ENCODE measurements at places on chromosomes 1 and 21.

- no peak for DNase-seq
Observed at GRCh38 chr1:55481634-55482033, 266.5 kb upstream of the USP24 start.

DNA sequence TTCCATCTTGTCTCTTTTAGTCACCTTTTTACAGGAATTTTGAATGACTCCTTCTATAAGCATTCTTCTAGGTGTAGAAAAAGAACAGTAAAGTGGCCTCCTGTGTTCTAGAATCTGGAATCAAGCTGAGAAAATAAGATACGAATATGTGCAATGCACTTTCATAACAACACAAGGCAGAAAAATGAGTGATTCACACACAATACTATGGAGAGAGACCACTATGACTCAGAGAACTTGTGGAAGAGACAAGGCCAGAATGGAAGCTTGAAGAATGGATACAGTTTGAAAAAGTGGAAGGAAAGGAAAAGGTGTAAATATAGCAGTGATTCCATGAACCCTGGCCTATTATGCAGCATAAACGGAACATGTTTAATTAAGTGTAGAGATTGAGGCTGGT lies 57.1 kb upstream of the SAMSN1 start:
- DNase-seq: no peak

GRCh38 chr21:36754241-36754898 lies 55.5 kb downstream of the SIM2 start:
- DNase-seq: no peak

DNA sequence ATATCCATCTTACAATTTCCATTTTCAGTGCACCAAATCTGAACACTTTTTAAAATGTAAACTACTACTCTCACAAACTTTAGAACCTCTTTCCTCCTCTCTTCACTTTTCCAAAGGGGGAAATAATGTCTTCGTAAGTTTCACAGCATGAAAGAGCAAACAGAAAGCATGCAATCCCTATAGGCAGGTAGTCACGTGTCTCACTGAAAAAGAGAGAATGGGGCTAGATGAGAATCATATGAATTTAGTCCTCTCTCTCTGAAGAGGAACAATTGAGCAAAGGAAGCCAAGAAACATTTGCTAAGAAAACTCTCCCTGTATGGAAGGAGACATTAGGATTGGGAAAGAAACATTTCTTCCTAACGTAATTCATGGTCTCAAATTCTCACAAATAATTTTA lies 613.9 kb downstream of the PLA2G4A start:
- no peak for DNase-seq

DNA sequence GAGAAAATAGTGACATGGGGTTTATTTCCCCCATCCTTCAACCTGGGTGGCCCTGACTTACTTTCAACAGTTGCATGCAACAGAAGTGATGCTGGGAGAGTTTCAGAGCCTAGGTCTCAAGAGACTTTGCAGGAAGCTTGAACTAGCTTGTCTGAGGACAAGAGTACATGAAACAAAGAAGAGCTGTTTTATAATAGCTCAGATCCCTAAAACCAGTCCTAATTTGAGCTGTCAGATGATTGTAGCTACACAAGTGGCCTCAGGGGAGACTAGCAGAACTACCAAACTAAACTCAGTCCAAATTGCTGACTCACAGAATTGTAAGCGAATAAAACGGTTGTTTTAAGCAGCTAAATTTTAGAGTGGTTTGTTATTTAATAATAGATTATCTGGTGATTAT lies 17.1 kb downstream of the RC3H1 start:
- DNase-seq: no peak

DNA sequence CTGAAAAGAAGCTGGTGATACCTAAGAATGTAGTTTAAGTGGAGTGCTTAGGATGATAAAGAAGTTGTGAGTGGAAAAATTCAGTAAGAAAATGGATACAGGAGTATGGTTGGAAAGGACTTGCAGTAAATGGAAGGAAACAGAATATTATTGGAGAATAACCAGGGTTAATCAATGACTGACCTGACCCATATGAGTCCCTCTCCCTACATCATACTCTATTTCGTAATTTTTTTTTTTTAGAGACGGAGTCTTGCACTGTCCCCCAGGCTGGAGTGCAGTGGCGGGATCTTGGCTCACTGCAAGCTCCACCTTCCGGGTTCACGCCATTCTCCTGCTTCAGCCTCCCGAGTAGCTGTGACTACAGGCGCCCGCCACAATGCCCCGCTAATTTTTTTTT lies 33.4 kb upstream of the ENSA start:
- DNase-seq: no peak

- no peak for DNase-seq
Observed at GRCh38 chr1:177858332-177858821, 111.5 kb downstream of the SEC16B start.

DNA sequence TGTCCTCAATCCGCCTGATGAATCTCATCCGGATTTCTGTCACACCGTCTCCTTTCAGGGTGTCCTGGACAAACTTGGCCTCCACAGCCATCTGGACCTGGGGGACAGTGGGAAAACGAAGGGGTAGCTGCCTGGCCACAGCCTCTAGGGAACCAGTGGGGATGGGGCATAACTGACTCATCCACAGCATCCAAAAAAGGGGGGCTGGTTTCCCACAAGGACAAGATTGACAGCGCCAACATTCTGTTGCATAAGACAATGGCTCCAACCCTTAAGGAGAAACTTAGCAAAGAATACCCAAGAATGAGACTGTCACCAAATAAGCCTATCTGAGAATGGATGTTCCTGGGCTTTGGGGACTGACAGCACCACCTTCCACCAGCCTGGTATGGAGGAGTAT lies 12.1 kb downstream of the TRAPPC3 start:
- no peak for DNase-seq

DNA sequence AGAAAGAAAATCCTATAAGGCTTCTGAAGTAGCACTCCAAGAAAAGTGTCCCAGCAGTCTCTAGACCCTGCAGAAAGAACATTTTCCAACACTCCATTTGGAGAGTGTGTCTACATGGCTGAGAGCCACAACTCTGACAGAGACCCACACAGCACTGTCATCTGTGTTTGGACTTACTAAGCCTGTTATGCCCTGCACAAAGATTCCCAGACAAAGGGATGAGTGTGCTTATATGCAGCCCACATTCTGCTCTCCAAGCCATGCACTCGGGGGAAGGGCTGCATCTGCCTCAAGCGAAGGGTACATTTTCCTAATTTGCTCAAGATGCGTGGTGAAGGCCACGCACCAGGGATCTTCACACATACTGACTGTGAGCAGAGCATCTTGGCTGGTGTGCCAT lies 24.4 kb upstream of the SLAMF6 start:
- DNase-seq: no peak

GRCh38 chr1:213340593-213340992 lies 289.6 kb downstream of the RPS6KC1 start:
- DNase-seq: no peak

- no peak for DNase-seq
Observed at GRCh38 chr1:159175571-159175970, 4.2 kb downstream of the CADM3 start.

DNA sequence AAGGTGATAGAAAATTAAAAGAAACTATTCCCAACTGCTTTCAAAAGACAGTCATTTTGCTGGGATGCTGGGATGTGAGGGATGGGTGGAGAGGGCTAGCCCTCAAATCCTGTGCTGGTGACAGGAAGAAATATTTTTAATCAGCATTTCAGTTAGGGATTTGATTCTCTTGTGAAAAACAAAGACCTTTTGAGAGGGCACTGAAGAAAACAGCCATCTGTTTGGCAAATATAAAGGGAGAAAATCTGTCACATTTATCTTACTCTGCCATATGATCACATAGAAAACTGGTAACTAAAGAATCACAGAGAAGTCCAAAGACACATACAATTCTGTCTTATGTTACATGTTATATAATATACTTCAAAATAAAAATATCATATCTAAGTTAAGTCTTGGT lies 12.3 kb downstream of the STXBP3 start:
- DNase-seq: no peak

GRCh38 chr1:18397641-18398040 lies 83.1 kb upstream of the KLHDC7A start:
- no peak for DNase-seq

GRCh38 chr1:229786974-229787610 lies 161.0 kb downstream of the URB2 start:
- DNase-seq: no peak

GRCh38 chr1:115282807-115283208 lies 55.2 kb downstream of the NGF start:
- no peak for DNase-seq

DNA sequence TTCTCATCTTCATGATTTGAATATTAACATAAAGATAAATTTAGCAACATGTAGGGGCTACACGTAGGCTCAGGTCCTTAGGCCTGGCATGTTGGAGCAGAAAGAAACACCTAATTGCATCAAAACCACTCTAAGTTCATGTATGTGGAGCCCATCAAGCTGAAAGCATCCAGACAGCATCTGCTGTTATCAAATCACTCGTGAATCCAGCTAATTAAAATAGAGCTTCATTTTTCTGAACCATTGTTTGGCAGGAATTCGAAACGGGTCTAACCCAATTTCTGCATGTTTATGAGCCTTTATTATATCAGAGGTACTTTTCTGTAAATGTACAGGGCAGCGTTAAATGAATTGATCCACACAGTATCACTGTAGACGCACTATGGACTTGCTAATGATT lies 45.7 kb downstream of the PEX14 start:
- no peak for DNase-seq

DNA sequence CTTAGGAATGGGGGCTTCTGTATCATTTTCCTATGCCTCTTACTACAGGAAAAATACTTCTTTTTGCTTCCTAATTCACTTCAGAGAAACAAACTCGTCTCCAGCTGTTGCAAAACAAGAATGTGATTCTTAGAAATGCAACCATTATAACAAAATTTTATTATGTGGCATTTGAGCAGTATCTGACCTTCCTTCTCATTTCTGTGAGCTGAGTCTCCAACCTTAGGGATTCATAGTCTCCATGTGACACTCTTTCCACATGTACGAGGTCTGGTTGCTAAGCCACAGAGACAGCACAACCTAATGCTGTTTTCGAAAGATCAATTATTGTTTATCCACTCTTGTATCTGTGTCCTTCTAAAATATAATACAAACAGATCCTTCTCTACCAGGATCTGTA lies 75.3 kb upstream of the RGS4 start:
- no peak for DNase-seq

DNA sequence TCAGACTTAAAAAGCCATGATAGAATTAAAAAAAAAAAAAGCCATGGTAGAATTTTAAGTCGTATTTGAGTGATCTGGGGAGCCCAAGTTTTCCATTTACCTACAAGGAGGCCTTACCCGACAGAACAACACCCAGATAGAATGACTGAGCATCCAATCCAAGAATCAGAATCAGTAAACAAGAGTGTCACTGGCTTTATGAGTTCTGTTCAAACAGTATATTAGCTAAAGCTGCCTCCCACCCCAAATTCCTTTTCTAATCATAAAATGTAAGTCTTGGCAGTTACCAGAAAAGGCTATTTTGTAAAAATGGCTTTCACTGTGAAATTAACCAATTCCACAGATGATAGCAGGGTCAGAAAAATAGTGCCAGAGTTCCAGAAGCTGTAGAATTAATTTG lies 1.2 kb downstream of the GTF2B start:
- DNase-seq: no peak

DNA sequence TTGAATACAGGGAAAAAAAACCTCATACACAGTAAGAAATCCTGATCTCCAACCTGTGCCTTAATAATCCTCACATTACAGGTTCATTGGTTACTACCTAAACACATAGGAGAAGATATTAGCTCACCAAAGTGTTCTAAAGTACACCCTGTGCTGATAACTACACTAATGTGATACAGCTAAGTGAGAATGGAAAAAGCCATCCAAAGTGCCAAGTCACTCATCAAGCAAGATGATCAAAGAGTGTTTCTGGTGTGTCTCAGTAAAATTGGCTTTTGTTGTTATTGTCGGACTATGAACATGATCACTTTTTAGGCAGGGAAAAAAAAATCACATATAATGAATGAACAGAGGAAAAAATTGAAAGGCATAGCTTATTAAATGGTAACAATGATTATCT lies 31.4 kb downstream of the EPS15 start:
- DNase-seq: no peak

GRCh38 chr21:38956856-38957571 lies 151.3 kb downstream of the ETS2 start:
- no peak for DNase-seq

- no peak for DNase-seq
Observed at GRCh38 chr1:4105300-4105880, 205.3 kb upstream of the C1orf174 start.

GRCh38 chr1:243686159-243686558 lies 163.9 kb downstream of the AKT3 start:
- no peak for DNase-seq

- peak; percentile 70 for DNase-seq
Observed at GRCh38 chr1:152001631-152002584, 8.2 kb upstream of the S100A10 start.

DNA sequence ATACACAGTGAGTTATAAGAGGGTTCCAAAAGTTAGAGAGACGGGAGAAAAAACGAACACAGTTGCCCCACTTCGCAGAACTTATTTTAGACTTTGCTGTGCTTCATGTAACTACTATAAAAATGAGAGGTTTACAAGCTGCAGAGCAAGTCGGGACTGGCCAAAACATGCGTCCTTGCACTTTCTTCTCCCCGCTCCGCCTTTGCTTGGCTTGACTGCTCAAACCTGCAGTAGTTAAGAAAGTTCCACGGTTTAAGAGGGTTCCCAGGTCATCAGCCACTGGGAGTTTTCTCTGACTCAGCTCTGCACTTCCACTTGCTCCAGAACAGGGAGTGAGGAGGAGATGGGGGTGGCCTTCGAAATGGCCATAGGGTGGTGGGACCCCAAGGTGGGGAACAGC lies 36.2 kb downstream of the CLIC6 start:
- no peak for DNase-seq

DNA sequence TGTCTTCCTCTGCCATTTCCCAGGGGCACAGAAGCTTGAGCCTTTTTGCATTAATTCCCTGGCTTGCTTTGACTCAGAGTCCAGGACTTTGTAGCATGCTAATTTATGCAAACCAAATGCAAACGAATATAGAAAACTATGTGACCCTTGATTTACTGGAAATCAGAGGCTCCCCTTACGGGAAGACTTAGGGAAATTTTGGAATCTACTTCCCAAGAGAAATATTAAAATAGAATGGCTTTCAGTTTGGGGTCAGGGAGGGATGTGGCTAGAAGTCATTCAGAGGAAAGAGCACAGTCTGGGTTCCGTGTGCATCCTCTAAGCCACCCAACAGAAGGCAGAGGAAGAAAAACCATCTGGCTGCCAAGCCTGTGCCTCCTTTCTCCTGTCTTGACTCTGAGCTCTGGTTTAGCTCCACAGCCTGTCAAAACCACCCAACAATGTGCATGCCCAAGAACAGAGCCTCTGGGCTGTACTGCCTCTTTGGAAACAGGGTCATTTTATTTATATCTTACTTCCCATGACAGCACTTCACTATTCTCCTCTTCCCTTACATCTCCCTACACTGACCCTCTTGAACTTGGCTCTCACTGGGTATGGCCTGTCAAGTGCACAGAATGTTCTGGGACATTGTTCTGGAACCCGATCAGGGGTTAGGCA lies 30.1 kb downstream of the ATF3 start:
- DNase-seq: no peak

GRCh38 chr1:174114106-174114505 lies 45.2 kb upstream of the RABGAP1L start:
- DNase-seq: no peak

- no peak for DNase-seq
Observed at GRCh38 chr1:151542710-151543129, 2.6 kb downstream of the TUFT1 start.

- no peak for DNase-seq
Observed at GRCh38 chr1:219514728-219515127, 98.2 kb downstream of the ZC3H11B start.

All from amniotic stem cell (primary cell).